Activated naive CD8-positive, alpha-beta T cell treated with anti-CD3 and anti-CD28 coated beads, Interleukin-2, amount 50 U/mL, for 16 hours (primary cell): ENCODE measurements at places on chromosomes 4 and X.

DNA sequence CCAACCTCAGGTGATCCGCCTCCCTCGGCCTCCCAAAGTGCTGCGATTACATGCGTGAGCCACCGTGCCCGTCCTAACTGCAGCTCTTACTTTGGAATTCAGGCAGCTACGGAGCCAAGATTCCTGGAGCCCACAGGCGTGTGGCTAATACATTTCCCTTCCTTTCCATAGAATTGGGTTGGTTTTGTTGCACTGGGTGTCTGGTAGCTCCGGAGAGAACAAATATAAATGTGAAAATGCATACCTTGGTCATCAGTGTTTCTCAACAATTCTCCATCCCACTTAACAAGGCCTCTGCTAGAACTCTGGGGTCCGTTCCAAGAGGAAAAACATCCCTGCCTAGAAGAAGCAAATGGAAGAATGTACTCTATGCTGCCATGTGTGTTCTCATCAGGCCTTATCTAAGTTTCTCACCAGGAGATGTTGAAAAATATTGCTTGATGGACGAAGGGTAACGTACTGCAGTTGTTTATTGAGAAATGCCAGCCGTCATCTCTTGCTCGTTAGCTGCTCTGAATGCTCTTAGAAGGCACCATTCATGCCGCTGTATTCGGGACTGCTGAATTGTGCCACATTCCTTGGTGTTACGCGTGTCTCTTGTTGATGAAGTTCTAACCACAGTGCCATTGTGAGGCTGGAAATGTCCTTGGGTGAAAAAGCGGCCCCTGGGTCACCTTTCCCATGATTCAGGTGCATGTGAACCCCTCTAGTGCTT is 50.5 kb upstream of the CD99 start:
- DNase-seq, result no peak

DNA sequence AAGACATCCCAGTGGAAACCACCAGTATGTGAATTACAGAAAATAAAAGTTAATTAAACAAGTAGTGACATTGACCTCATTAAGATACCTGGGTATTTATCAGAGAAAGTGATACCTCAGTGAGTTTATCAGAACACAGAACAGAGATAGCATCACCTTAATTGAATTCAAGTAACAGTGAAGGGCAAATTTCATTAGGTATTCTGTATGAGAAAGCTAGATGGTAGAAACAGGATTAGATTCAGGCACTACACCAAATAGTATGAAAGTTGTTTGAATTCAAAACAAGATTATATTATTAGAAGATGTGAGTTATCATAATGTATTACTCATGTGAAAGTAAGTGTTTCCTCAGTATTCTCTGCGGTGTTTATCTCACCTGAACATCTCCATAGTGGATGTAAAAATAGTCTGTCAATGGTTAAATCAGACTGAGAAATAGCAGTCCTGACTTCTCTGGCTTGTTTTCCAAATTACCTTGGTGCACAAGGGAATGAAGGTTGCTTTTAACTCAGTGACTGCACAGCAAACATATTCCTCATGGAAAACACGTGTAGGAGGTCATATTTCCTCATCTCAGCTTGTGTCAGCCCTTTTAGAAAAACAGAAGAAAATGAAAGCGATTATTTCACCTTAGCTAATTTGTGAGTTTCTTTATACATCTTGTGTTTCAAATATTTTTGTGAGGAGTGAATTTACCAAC is 79.9 kb upstream of the PCDH18 start:
- DNase-seq, result no peak

DNA sequence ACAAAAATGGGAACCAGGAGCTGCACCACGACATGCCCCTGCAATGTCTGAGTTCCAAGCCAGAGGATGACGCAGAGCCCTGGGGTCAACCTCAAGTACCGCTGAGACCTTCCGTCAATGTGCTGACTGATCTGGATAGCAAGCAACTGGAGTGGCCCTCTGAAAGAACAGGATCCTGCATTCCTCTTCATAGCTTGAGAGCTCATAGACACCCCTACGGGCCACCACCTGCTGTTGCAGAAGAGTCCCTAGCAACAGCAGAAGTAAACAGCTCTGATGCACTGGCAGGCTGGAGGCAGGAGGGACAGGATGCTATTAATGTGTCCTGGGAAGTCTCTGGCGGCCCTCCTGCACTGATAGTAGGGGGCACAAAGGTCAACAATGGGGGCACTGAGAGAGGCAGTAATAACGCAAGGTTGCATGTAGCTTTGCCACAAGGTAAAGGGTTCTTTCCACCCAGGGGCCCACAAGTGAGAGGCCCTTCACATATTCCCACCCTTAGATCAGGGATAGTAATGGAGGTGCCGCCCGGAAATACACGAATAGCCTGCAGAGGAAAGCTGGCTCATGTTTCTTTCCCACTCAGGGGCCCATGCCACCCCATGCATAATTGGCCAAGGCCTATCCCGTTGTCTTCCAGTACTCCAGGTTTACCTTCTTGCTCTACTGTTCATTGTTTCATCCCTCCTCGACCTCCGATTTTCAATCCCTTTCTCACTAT is 1.3 kb downstream of the PRR32 start:
- DNase-seq, result no peak

DNA sequence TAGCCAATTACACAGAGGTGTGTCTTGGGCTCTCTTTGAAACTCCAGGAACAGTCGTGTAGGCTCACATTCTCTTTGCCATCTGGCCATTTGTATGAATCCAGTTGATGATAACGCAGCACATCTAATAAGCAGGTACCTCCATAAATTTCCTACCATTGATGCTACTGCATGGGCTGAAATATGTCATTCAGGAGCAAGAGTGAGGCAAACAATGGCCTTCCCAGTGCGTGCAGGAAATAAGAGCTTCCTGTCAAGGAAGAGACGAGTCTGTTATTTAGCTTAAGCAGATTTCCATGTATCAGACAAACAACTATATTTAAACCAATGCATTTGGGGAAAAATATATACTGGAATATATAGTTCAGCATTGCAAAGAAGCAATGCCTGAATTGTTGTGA is 102.1 kb upstream of the MXRA5 start:
- DNase-seq, result no peak

- no peak for DNase-seq
These were observed 7.7 kb upstream of the GABRE start for GRCh38 chrX:151982222-151982621.

GRCh38 chrX:37820646-37821045 is 26.7 kb downstream of the DYNLT3 start:
- DNase-seq, result no peak

GRCh38 chrX:49178537-49178936 is 6.8 kb downstream of the PLP2 start:
- no peak for DNase-seq

DNA sequence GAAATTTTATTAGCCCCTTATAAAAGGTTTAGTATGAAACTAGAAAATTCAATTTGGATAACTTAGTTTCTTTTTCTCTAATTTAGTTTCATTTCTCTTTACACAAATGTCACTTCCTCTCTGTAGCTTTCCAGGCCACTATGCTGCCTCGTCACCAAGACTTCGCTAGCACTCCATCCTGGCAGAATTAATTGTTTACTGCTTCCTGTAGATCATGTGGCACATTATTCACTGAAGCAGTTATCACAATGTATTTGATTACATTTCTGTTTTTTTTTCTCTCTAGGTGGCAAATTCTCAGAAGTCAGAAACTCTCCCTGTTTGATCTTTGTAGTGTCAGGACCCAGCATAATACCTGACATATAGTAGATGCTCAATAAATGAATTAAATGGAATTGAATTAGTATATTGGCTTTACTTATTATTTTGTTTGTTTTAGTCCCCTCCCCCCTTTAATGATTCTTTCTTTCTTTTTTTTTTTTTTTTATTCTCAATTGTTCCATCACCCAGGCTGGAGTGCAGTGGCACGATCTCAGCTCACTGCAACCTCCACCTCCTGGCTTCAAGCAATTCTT is 9.3 kb upstream of the SAT1 start:
- no peak for DNase-seq

GRCh38 chr4:37960098-37960497 is at the start of gene PTTG2:
Gene PTTG2 (plus strand): TSS chr4:37960398. CDS start chr4:37960435, 37 bp downstream.
- no peak for DNase-seq

GRCh38 chrX:21606002-21606401 is 52.1 kb downstream of the KLHL34 start:
- DNase-seq, result no peak

DNA sequence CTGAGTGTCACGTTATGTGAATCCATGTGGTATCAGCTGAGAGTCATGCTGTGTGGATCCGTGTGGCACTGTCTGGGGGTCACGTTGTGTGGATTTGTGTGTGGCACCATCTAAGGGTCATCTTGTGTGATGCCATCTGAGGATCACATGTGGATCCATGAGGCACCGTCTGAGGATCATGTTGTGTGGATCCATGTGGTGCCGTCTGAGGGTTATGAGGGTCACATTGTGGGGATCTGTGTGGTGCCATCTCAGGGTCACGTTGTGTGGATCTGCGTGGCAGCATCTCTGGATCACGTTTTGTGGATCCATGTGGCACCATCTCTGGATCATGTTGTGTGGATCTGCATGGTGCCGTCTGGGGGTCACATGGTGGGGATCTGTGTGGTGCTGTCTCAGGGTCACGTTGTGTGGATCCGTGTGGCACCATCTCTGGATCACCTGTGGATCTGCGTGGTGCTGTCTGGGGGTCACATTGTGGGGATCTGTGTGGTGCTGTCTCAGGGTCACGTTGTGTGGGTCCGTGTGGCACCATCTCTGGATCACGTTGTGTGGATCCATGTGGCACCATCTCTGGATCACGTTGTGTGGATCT is 6.9 kb downstream of the PDE6B start:
- no peak for DNase-seq
